ENCODE measurements at places on chromosomes 2 and 18. TPM values are rescaled to one million over a fixed set of nuclear protein-coding genes. Genes with fewer than 3 reads are reported as not detected.

CFAP221 gene
- total RNA-seq = not detected

HOXD4 gene
- 2.8 TPM for total RNA-seq

GULP1 gene
- 35.5 TPM for total RNA-seq

PRKAG3 gene
- total RNA-seq = not detected

MATN3 gene
- 0.85 TPM for total RNA-seq

CNDP1 gene
- not detected for total RNA-seq

TFPI gene
- total RNA-seq = 294 TPM

Measured in endothelial cell of coronary artery (primary cell).